GOT3 (cell line): ENCODE measurements at places on chromosomes 6 and 20.

GRCh38 chr20:32018269-32019155, 8.3 kb downstream of the CCM2L start:
- DNase-seq: no peak

- DNase-seq: no peak
These were observed 144.0 kb downstream of the CDC5L start for GRCh38 chr6:44531442-44532015.

- DNase-seq: no peak
These were observed 4.1 kb upstream of the TOX2 start for GRCh38 chr20:43910564-43910963.

DNA sequence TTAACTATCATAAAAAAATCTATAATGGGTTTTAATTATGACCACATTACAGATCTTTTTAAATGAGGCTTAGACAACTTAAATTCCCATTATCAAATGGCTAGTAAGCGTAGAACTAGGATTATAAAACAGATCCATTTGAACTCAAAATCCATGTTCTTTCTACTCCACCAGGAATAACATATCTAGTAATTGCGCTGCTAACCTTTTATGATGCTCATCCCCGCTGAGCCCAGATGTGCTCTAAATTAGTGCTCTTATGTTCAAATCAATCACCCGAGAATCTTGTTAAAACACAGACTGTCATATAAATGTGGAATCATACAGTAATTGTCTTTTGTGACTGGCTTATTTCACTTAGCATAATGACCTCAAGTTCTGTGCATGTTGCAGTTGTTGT, 903.1 kb downstream of the PHF3 start:
- no peak for DNase-seq

GRCh38 chr6:69284176-69284730, 512.6 kb downstream of the LMBRD1 start:
- DNase-seq: no peak

- no peak for DNase-seq
These were observed 10.1 kb downstream of the ROMO1 start for GRCh38 chr20:35709259-35709658.

GRCh38 chr6:42141603-42142117, 760 bp downstream of the C6orf132 start:
- DNase-seq: no peak
